ENCODE measurements at places on chromosomes 6 and 20.

DNA sequence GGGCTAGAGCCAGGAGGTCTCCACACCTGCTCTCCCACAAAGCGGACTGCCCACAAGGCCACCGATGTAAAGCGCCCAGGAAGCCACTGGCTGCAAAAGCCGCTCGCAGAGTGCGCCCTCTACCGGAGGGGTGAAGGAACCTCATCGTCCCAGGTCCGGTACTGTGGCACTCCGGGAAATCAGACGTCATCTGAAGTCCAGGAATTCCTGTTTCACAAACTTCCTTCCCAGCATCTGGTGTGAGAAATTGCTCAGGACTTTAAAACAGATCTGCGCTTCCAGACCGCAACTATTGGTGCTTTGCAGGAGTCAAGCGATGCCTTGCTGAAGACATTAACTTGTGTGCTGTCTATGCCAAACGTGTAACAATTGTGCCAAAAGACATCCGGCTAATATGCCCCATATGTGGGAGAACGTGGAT lies 115.1 kb upstream of the ARID1B start:
- no peak for DNase-seq
- H3K4me3 ChIP-seq = no peak overlapping the region
- H3K36me3 ChIP-seq = no peaks in the 10 kb centered on the region
- peaks cover 50% of the 10 kb centered on the region for H3K27me3 ChIP-seq
- H3K4me1 ChIP-seq = peaks cover 2% of the 10 kb centered on the region

DNA sequence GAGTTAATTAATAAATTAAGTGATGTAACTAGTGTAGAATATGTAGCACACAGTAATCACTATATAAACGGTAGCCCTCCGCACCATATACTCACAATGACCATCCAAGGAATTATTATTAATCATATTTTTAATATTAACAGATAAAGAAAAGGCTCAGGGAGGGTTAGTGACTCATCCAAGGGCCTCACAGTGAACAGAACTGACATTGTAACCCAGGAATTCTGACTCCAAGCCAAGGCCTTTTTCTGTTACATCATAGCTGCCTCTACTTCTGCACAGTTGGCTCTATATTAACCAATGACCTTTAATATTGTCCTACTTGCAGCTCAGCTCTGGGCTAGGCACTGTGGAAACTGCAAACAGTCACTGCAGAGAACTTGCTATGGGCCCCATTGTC lies 117.5 kb upstream of the SIRPG start:
- H3K27me3 ChIP-seq = peaks cover 7% of the 10 kb centered on the region
- H3K27ac ChIP-seq = no peak overlapping the region
- no peak for DNase-seq
- H3K4me1 ChIP-seq = peaks cover 11% of the 10 kb centered on the region

DNA sequence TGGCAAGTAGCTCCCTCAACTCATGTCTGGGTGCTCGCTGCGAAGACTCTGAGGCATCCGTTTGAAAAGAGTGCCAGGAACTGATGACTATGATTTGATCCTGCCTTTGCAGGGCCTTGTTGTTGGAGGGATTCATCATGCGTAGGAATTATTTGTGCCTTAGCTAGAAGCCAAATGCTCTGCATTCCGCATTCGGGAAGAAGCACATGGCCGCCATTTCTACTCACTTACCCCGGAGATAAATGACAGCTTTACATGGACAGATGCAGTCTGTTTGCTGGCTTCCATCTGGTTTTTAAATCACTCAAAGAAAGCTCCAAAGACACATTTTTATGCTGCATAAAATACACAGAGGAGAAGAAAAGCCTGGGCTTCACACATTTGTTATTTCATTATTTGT lies 363.3 kb upstream of the CDH4 start:
- no peaks in the 10 kb centered on the region for H3K36me3 ChIP-seq
- H3K27ac ChIP-seq = no peak overlapping the region
- H3K4me1 ChIP-seq = no peaks in the 10 kb centered on the region
- DNase-seq = no peak

DNA sequence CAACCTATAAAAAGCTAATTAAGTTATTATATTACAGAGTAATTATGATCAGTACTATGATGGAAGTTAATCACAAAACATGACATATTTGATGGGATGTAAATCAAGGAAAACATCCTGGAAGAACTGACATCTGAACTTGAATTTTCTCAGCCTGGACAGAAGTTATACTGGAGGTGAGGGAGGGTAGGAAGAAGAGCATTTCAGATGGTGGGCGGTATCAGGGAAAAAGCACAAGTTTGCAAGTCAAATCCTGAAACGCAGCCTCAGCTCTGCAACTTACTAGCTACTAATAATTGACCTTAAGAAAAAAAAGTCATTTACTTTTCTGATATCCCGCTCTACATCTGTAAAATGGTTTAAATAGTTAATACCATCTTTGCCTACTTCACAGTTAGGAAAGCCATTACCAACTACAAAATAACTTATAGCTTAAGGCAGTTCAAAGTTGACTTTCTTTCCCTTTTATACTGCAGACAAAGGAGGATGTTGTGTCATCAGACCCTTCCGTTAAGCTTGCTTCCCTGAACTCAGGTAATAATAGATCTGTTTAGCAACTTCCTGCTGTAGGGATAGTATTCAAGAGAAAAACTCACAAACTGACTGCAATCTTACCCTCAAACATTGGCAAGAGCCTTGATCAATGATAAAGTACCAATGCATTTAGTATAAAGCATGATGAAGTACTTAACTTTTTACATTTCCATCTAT lies 21.0 kb downstream of the NOL7 start:
- DNase-seq = no peak
- H3K4me1 ChIP-seq = peaks cover 4% of the 10 kb centered on the region
- peak overlapping the region; percentile 44 for H3K27ac ChIP-seq
- H3K36me3 ChIP-seq = peaks cover 63% of the 10 kb centered on the region
- no peak overlapping the region for H3K4me3 ChIP-seq

DNA sequence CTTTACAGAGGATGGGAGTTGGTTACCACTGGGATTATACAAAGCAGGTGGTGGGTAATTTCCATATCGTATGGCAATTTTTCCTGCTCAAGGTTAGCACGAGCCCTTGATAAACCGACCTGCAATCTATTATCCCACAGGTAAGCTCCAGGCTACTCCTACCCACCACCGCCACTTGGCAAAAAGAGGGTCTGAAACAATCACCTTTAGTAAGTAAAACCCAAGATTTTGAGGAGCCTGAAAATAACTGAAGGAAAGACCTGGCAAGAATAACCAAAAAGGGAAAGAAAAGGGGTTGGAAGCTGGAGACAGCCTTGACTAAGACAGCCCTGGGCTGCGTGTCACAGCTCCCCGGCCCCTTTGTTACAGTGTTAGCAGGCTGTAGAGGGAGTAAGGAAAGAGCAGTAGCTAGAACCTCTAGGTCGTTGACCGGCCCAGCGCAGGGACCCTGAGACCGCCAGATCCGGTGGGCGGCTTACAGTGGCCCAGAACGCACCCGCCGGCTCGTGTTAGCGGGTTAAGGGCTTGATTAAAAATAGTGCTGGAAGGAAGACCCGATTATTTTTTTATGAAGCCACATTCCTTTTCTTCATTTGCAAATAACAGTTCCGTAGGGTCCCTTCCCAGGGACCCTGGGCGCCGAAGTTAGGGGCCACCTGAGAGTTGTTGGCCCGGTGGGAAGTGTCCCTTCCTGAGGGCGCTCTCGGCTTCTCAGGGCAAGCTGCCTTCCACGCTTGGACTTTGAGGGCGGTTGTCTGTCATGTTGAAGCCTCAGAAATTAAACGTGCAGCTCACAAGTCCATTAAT lies 30.5 kb downstream of the TFAP2B start:
- DNase-seq = no peak
- H3K4me1 ChIP-seq = peaks cover 2% of the 10 kb centered on the region
- peaks cover 38% of the 10 kb centered on the region for H3K27me3 ChIP-seq
- H3K36me3 ChIP-seq = peaks cover 4% of the 10 kb centered on the region
- no peak overlapping the region for H3K4me3 ChIP-seq
- no peak overlapping the region for H3K27ac ChIP-seq

DNA sequence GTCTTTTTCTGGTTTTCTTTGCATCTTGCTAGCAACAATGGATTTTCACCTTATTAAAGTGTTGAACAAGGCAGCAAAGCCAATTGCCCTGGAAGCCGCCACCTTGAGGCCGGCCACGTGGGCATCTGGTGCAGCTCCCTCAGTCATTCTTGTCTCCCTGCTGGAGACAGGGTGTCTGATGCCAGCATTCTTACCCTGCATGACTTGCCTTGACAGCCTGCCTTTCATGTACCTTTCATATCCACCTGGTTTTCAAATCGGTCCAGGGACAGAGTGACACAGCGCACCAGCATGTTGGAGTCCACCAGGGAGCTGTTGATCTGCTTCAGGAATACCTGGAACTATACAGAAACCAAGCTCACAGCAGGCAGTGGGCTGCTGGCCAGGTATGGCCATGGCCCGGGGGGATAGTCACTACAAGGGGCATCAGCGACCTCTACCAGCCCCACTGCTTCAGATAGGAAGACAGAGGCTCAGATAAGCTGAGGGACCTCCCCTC lies 49.8 kb downstream of the MYH7B start:
- no peak overlapping the region for H3K27ac ChIP-seq
- H3K27me3 ChIP-seq = no peaks in the 10 kb centered on the region
- no peak overlapping the region for H3K4me3 ChIP-seq
- DNase-seq = no peak
- H3K4me1 ChIP-seq = no peaks in the 10 kb centered on the region

DNA sequence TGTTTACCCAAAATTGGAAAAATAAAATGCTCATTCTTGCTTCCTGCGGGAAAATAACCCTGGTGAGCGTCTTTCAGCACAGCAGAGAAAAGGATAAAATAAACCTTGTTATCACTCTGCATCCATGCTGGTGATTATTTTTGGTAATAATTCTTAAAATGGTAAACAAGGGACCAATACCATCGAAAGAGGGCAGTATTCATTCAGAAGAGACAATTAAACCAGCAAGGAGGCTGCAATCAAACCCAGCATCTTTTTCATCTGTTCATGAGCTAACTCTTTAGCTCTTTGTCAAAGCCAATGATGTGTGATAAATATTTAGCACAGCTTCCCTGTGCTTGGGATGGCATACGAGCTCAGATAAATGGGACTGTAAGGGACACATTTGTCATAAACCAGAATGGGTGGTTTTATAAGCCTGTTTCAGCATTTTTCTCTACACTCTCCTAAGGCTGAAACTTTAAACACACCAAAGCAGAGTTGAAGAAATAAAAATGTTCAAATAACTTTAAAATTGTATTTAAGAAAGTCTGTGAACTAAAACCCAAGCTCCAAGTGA lies 34.4 kb downstream of the CDH26 start:
- DNase-seq = no peak
- H3K27me3 ChIP-seq = peaks cover 8% of the 10 kb centered on the region
- no peak overlapping the region for H3K4me3 ChIP-seq
- H3K36me3 ChIP-seq = peaks cover 3% of the 10 kb centered on the region
- H3K27ac ChIP-seq = no peak overlapping the region

DNA sequence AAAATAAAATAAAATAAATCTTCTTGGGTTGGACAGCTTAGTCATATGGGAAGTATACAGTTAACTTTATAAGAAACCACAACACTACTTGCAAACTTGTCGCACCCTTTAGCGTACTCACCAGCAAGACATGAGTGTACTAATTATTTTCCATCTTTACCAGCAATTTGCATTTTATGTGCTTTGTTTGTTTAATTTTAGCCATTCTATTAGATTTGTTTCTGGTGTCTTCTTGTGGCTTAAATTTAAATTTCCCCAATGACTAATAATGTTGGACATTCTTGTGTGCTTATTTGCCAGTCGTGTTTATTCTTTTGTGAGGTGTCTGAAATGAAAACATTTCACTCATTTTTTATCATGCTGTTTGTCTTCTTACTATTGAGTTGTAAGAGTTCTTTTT lies 1172.2 kb upstream of the CITED2 start:
- H3K4me1 ChIP-seq = no peaks in the 10 kb centered on the region
- DNase-seq = no peak
- H3K27ac ChIP-seq = no peak overlapping the region
- H3K4me3 ChIP-seq = no peak overlapping the region
- H3K27me3 ChIP-seq = no peaks in the 10 kb centered on the region

- H3K4me1 ChIP-seq = peaks cover 4% of the 10 kb centered on the region
- H3K36me3 ChIP-seq = no peaks in the 10 kb centered on the region
- no peak overlapping the region for H3K4me3 ChIP-seq
- no peak overlapping the region for H3K27ac ChIP-seq
- no peak for DNase-seq
Measured at GRCh38 chr6:34120953-34121675, 24.8 kb downstream of the GRM4 start.

GRCh38 chr20:59104831-59105230 lies 58.8 kb upstream of the ZNF831 start:
- no peak overlapping the region for H3K27ac ChIP-seq
- peaks cover 3% of the 10 kb centered on the region for H3K36me3 ChIP-seq
- peaks cover 18% of the 10 kb centered on the region for H3K4me1 ChIP-seq
- DNase-seq = no peak

DNA sequence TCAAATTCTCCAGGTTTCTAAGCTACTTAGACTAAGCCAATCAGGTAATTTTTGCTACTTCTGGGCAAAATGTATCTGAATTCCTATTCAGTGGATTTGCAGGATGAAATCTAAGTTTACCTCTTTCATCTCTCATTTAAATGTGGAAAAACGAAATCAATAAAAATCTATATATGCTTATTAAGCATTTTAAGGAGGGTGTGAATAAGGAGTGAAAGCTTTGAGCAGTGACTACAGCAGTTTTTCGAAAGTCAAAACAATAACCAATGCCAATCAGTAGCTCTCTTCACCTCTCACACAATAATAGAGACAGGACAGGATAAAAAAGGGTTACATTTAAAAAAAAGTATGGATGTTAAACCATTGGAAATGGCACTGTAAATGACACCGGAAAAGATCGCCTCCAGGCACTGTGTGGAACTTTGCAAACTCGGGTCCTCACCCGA lies 476 bp upstream of the BCKDHB start:
- peak overlapping the region; percentile 79 for H3K4me3 ChIP-seq
- peak overlapping the region; percentile 64 for H3K27ac ChIP-seq
- peaks cover 9% of the 10 kb centered on the region for H3K36me3 ChIP-seq
- H3K4me1 ChIP-seq = peaks cover 23% of the 10 kb centered on the region

- H3K4me1 ChIP-seq = no peaks in the 10 kb centered on the region
- H3K27ac ChIP-seq = no peak overlapping the region
- peaks cover 63% of the 10 kb centered on the region for H3K27me3 ChIP-seq
- peaks cover 2% of the 10 kb centered on the region for H3K36me3 ChIP-seq
- no peak overlapping the region for H3K4me3 ChIP-seq
Measured at GRCh38 chr20:46332373-46333160, 24.3 kb upstream of the CDH22 start.

DNA sequence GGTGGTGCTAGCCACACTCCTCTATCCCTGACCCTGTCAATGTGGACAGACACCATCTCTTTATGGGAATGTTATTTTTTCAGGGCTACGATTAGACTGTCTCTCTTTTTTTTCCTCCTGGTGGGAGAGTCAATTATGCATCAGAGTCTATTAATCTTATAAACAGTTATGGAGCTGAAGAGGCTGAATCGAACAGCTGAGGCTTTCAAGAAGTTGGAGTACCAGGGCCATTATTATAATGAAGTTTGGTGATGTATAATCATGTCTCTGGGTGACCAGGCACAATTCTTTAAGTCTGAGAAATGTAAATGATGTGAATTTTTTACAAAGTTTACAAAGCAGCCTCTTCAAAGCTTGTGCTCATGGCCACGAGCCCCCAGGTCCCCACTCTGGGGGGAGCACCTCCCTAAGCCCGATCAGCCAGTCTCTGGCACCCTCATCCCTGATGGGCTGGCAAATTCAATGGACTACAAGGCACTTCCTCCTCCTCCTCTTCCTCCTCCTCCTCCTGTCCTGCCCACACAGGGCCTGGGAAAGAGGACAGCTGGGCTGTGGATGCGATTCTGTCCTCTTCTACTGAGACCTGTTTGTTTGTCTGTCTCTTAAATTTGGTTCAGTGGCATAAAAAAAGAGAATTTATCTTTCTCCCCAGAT lies 43.9 kb upstream of the QKI start:
- H3K4me3 ChIP-seq = no peak overlapping the region
- no peaks in the 10 kb centered on the region for H3K36me3 ChIP-seq
- peaks cover 8% of the 10 kb centered on the region for H3K4me1 ChIP-seq
- no peak overlapping the region for H3K27ac ChIP-seq

Data from effector memory CD8-positive, alpha-beta T cell (primary cell).